Endothelial cell (in vitro differentiated cells): ENCODE measurements at places on chromosomes 2 and 18. TPM values are rescaled to one million over a fixed set of nuclear protein-coding genes. Genes with fewer than 3 reads are reported as not detected.

DNA sequence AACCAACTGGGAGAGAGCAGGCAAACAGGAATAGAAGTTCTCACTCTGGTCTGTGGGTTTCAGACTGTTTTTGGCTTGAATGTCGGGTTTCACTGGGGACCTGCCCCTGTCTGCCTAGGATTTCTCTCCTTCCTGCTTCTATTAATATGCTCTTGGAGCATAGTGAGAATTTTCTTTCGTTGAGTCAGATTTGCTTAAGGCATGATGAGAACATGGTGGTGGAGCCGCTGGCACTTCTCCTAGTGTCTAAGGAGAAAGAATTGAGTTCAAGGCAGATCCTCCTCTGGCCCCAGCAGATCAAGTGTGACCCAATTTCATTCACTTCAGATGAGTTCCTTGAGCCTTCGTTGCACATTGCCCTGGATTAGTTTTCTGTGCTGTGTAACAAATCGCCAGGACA is 103.9 kb upstream of the HS6ST1 start:
- H3K36me3 ChIP-seq, result peaks cover 12% of the 10 kb centered on the region
- no peak overlapping the region for H3K27ac ChIP-seq
- peaks cover 4% of the 10 kb centered on the region for H3K27me3 ChIP-seq
- no peak for DNase-seq
- H3K4me1 ChIP-seq, result peaks cover 4% of the 10 kb centered on the region

DNA sequence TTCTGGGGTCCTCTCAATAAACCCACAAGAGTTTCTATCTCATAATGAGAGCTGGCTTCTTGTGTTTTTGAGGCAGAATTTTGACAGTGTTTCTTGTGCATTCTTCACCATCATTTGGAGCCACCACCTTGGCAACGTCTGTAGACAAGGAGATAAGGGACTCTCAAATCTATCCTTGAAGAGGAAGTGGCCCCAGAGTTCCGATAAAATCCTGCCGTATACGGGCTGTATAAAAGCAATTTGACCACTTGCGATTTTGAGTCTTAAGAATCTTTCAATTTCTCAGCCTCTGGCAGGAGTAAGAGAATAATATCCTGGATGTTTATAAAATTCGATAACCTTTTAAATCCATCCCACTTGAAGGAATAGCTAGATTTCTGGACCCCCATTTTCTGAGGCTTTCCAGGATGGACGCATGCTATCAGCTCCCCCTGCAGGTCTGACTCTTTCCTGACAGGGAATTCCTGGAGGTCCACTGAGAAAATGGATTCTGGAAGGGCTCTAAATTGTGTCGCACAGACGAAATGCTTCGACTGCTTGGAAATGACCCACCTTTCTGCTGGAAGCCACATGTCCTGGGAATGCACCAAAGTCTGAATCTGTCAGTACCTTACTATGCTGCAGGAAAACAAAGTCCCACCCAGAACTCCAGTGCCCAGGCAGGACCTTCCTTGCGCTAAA is 54.1 kb downstream of the E2F6 start:
- H3K27me3 ChIP-seq, result peaks cover 2% of the 10 kb centered on the region
- H3K4me3 ChIP-seq, result no peak overlapping the region
- peaks cover 10% of the 10 kb centered on the region for H3K4me1 ChIP-seq
- no peaks in the 10 kb centered on the region for H3K36me3 ChIP-seq

GRCh38 chr2:134039912-134040581 is 213.8 kb upstream of the MGAT5 start:
- DNase-seq, result no peak
- H3K27ac ChIP-seq, result no peak overlapping the region
- H3K36me3 ChIP-seq, result peaks cover 4% of the 10 kb centered on the region
- H3K27me3 ChIP-seq, result peaks cover 3% of the 10 kb centered on the region

DNA sequence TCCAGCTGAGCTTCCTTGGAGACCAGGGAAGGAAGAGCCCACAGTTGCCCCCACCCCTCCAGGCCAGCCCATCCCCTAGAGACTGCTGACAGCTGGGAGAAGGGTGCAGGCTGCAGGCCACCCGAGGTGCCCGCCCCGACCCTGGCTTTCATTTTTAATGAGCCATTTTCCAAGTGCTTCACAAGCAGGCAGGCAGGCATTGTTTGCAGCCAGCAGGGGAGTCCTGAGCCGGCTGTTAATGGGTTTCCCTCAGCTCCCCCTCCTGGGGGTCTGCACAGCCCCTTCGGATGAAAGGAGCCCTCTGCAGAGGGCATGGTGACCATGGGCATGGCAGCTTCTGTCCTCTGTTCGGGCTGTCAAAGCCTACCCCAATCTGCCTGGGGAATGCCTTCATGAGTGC is 94.5 kb downstream of the ZBTB7C start:
- H3K4me3 ChIP-seq, result no peak overlapping the region
- H3K27me3 ChIP-seq, result peaks cover 2% of the 10 kb centered on the region
- H3K4me1 ChIP-seq, result peaks cover under 1% of the 10 kb centered on the region

LIPG gene
- 19.6 TPM for total RNA-seq

GRCh38 chr2:135786823-135787222 is 45.2 kb downstream of the UBXN4 start:
- peaks cover 43% of the 10 kb centered on the region for H3K36me3 ChIP-seq
- H3K27ac ChIP-seq, result no peak overlapping the region
- no peak overlapping the region for H3K4me3 ChIP-seq
- DNase-seq, result no peak
- no peaks in the 10 kb centered on the region for H3K27me3 ChIP-seq

- H3K27me3 ChIP-seq, result peaks cover 4% of the 10 kb centered on the region
- H3K4me1 ChIP-seq, result peaks cover 4% of the 10 kb centered on the region
- DNase-seq, result no peak
- no peaks in the 10 kb centered on the region for H3K36me3 ChIP-seq
Measured at GRCh38 chr2:23354554-23354953, 30.4 kb upstream of the KLHL29 start.
